GDM1 (cell line): ENCODE measurements at places on chromosomes 16 and 17.

DNA sequence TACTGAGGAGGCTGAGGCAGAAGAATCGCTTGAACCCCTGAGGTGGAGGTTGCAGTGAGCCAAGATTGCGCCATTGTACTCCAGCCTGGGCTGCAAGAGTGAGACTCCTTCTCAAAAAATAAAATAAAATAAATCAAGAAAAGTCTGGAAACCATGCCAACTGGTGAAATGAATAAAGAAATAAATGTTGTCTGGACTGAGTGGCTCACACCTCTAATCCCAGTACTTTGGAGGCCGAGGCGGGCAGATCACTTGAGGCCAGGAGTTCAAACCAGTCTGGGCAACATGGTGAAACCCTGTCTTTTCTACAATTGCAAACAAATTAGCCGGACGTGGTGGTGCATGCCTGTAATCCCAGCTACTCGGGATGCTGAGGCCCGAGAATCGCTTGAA, 744 bp upstream of the LRRC37A3 start:
- no peak for DNase-seq

DNA sequence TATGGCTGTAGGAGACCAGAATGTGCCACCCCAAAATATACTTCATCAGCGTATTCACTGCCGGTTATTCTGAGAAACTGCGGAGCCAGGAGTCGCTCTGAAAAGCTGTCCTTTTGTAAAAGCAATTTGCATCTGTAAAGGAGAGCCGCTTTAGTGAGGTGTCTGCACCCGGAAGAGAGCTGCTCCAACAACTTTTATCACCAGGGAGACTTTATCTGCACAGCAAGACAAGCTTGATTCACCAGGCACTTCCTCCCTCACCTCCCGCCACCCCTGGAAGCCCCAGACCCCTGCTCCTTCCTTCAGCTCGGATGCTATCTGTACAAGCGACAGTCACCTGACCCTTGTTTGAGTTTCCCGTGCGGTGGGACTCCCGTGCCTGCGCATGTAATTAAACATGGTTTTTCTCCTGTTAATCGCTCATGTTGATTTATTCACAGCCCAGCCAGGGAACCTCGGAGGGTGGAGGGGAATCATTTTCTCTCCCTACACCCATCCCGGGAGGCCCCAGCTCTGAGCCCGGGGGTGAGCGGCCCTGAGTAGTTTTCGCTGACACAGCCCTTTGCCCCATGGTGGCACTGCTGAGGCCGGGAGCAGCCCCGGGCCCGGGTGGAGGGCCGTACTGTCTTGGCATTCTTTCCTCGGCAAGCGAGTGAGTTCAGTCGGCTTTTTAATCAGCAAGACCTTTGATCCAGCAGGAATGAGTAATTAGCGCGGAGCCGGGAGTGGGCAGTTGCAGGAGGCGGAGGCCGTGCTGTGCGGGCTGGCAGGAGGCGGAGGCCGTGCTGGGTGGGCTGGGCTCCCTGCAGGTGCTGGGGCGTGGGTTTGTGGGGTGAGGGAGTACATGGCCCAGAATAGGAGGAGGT, 222.7 kb upstream of the CIBAR2 start:
- DNase-seq, result peak; percentile 70

DNA sequence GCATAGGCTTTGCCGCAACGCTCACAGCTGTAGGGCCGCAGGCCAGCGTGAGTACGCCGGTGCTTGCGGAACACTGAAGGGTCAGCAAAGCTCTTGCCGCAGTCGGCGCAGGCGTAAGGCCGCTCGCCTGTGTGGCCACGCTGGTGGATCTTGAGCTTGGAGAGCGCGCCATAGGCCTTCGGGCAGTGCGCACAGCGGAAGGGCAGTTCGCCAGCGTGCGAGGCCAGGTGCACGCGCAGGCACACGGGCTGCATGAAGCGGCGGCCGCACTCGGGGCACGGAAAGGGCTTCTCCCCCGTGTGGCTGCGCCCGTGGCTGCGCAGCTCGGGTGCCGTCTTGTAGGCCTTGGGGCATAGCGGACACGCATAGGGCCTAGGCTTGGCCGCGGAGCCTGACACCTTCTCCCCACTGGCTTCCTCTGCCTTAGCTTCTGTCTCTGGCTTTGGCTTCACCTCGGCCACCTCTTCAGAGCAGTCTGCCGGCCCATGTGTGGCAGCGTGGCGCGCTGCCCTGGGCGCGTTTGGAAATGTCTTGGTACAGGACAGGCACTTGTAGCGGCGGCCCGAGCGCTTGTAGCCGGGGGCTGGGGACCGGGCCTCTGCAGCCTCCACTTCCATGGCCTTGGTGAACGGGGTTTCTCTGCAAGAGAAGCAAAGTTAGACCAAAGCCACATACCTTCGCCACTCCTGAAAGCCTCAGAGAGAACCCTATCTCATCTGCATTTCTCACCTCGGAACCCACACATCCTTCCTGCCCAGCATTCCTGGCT, 10.0 kb downstream of the ZNF668 start:
- peak; percentile 73 for DNase-seq

- DNase-seq, result peak; percentile 63
Measured at GRCh38 chr17:49850772-49851386, 3.0 kb upstream of the TAC4 start.

- no peak for DNase-seq
Measured at GRCh38 chr17:728911-729310, 3.5 kb upstream of the TLCD3A start.

DNA sequence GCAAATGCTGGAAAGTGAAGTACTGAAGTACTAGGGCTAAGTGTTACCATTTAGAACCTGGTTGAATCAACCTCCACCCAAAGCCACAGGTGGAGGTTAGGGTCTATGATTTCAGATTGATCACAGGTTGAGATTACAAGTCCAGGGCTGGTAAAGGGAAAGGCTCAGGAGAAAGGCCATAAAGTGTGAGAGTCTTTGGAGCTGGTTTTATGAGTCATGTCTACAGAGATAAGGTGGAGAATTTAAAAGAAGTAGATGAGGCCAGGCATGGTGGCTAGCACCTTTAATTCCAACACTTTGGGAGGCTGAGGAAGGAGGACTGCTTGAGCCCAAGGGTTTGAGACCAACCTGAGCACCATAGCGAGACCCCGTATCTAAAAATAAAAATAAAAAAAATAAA, 221.7 kb upstream of the CDH11 start:
- no peak for DNase-seq

- no peak for DNase-seq
Measured at GRCh38 chr16:85136702-85137322, 24.5 kb upstream of the CIBAR2 start.

- DNase-seq, result no peak
Measured at GRCh38 chr16:19997264-19997663, 76.4 kb downstream of the GPR139 start.

GRCh38 chr16:84609563-84610177, 8.2 kb downstream of the COTL1 start:
- DNase-seq, result no peak

DNA sequence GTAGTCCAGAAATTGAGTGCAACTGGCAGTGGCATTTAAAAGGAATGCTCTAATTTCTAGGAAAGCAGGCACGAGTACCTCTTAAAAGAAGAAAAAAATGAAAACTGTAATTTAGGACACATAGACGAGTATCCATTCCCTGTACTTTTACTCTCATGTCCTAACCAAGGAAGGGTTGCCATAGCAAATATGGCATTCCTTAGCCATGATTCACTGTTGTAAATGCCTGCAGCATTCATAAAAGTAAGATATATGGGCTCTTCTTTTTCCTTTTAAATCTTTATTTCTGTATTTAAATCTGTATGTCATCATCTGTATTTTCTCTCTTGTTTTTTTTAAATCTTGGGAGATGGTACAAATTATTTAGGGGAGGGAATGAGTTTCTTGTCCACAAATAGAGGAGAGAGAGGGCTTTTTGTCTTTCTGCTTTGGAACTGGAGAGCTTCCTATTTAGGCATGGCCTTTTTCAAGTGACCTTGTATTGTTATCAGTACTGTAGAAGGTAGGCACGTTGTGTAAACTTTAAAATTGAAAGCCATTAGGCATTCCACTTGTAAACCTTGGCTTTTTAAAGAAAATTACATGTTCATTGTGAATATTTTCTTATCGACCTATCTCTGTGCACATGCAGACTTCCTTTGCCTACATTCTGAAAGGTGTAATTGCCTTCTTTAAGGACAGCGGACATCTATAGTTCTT, 50.0 kb downstream of the TENT4B start:
- no peak for DNase-seq

DNA sequence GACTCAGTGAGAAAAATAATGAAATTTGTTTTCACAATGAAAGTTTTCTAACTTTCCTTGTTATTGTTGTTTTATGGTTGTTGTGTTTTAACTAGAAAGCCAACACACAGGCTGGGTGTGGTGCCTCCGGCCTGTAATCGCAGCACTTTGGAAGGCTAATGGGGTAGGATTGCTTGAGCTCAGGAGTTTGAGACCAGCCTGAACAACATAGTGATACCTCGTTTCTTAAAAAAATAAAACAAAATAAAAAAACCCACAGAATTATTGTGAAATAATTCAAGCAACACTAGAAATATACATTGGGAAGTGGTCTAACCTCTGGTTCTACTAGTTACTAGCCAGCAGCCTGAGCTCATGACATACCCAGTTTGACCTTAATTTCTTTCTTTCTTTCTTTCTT, 630 bp downstream of the MILR1 start:
- DNase-seq, result no peak

- peak; percentile 54 for DNase-seq
Measured at GRCh38 chr16:27867122-27868110, 196.1 kb downstream of the GSG1L start.

- DNase-seq, result peak; percentile 69
Measured at GRCh38 chr17:82859431-82860403, 19.9 kb upstream of the ZNF750 start.

DNA sequence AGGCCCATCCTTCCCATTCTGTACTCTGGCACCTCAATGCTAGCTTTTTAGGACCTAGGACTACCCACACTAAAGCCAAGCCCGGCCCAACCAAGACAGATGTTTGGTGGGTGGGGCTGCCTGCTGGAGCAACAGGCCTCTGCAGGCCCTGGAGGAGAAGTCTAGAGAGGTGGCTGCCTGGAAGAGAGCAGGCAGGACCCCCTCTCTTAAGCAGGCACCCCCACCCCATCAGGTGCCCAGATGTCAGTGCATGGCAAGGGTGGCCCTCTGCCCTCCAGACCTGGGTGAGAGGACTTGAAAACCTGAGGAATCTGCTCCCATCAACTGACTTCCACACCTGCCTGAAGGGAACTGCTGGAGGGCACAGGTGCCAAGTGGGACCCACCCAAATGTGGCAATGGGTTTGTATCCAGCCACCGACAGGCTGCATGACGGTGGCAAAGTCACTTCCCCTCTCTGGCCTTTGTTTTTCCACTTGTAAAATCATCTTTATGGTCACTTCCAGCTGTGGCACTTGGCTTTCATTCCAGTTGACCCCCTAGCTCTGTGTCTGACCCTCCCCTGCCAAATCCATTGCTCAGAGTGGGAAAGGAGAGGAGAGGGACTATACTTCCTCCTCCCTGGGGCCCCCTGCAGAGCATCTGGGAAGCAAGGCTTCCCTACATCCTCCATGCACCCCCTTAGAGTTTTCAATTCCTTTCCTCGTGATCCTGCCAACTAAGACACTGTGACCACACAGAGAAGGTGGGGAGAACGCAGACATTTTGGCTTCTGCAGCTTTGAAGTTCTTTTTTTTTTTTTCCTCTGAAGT, 1.7 kb upstream of the STAT5A start:
- DNase-seq, result no peak
